ENCODE measurements at places on chromosomes 6 and 20.

DNA sequence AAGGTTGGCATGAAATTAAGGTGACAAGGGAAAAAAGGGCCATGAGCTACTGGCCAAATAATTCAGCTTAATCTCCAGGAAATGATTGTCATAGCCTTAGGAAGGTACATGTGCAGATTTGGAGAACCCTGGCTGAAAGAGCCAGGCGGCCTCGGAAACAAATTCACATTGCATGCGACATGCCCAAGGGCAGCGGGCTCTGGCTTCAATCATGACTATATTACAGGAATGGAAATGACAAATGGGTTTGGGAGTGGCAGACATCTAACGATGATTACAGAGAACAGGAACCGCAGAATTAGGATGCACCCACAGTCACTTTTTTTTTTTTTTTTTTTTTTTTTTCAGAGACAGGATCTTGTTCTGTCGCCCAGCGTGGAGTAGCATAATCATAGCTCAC lies 112.4 kb upstream of the SALL4 start:
- DNase-seq = no peak

- DNase-seq = no peak
Observed at GRCh38 chr6:41779336-41779735, 364 bp downstream of the FRS3 start.

- peak; percentile 78 for DNase-seq
Observed at GRCh38 chr6:101080597-101080996, 199.5 kb upstream of the ASCC3 start.

- DNase-seq = peak; percentile 13
Observed at GRCh38 chr6:38387461-38387860, 252.3 kb downstream of the BTBD9 start.

- DNase-seq = no peak
Observed at GRCh38 chr6:81831274-81831673, 78.8 kb upstream of the TENT5A start.

- DNase-seq = no peak
Observed at GRCh38 chr20:41004531-41005360, 23.9 kb upstream of the TOP1 start.

DNA sequence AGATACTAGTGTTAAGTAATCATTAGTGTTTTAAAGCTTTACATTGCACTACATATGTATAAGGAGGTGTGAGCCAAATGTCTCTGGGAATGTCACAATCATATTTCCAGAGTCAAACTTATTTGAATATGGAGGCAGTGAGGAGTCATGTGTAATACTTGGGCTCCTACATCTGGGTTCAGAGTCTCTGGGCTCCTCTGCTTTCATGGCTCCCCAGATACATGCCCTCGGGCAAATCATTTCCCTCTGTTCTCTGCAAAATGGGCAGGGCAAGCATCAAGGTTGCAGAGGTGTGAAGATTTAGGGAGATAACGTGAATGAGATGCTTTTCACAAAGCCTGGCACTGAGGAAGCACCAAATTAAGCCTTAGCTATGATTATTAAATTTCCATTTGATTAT lies 138.3 kb upstream of the SGK1 start:
- DNase-seq = no peak

DNA sequence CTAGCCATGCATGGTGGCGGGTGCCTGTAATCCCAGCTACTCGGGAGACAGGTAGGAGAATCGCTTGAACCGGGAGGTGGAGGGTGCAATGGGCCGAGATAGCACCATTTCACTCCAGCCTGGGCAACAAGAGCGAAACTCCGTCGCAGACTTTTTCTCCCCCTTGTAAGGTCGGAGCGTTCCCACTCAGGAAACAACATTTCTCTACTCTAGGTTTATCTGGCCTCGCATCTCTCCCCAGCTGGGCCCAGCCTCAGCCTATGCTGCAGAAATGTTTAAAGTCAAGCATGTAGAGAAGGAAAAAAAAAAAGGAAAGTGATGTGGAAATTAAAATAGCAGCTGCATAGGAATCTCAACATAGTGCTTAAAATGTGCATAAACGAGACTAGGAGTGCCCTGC lies 172.3 kb downstream of the TRIM27 start:
- DNase-seq = no peak

GRCh38 chr6:163777716-163778115 lies 363.2 kb downstream of the QKI start:
- no peak for DNase-seq

DNA sequence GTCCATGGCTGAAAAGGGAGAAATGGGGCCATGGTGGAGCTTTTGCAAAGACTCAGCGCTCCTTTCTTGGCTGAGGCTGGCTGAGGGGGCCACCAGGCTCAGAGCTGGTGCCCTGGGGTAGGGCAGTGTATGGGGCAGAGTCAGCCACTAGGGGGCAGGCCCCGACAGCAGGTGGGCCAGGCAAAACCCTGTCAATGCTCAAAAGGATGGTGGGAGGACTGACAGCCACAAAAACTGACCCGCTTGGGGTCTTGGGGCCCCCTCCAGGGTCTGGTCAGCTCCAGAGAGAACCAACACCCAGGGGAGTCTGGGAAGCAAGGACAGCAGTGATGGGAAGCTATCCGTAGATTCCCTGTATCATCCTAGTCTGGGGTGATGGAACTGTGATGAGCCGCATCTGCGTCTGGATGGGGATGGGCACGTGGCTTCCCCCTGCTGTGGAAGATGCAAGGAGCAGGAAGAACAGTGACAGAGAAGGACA lies 306.9 kb downstream of the DHX35 start:
- peak; percentile 8 for DNase-seq

- DNase-seq = no peak
Observed at GRCh38 chr6:26197636-26197932, 110.4 kb downstream of the HFE start.

DNA sequence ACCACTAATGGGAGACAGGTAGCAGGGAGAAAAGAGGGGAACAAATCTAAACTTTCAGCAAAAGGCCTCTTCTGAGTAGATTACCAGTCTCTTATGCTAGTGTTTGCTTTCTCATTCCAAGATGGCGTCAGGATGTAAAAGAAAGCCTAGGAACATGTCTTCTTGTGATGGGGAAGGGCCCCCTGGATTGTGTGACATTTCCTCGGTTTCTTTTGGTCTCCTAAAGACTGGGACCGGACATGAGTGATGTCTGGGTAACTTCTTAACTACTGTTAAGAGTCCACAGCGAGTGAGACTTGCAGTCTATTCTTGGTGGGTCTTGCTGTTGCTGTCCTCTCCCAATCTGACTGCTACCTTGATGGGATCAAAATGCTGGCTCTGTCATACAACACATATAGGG lies 60.3 kb downstream of the ADGRB3 start:
- no peak for DNase-seq

- peak; percentile 70 for DNase-seq
Observed at GRCh38 chr6:28258877-28259777, at the start of gene NKAPL. NKAPL (plus strand) TSS chr6:28259297; CDS start chr6:28259372, 75 bp downstream.

DNA sequence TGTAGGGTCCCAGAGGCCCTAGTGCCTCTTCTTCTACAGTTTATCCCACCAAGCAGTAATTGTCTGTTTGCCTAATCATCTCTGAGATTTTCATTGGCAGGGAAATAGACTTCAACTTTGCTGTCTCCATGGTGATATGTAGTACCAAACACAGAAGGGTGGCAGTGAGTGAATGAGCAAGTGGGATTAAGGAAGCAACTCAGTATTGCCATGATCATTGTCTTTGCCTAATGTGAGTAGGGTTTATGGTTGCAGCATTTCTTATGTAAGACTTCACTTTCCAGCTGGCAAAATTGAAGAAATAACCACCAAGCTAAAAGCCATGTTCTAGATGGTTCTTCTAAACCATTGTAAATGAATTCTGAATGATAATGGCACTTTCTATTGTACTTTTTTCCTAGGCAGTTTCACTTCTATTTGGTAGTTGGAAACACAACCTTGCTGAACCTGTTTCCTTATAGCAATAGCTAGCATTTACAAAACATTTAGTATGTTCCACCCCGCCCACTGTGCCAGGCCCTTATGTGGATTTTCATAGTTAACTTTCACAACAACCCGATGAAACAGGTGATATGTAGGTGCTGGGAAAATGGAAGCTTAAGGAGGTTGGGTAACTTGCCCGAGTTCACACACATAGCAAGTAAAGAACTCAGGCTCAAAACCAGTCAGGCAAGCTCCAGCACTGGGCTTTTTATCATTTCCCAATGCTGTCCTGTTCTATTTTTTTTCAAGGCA lies 32.0 kb downstream of the ZC2HC1B start:
- no peak for DNase-seq

DNA sequence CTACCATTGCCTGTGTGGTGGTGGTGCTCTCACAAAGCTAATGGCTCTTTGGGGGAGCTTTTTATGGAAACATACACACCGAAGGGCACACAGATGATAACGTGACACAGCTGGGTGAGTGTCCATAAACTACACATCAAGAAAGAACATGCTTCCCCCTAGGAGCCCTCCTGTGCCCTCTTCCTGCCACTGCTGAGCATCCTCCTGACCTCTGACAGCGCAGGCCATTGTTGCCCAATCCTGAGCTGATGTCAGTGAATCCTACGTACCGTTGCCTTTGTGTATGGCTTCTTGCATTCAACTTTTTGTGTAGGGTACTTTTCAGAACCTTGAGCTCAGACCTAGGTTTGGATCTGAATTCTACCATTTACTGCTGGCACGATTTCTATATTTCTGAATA lies 65.8 kb upstream of the SLC22A1 start:
- DNase-seq = no peak

- DNase-seq = no peak
Observed at GRCh38 chr6:6224933-6225486, 95.5 kb downstream of the F13A1 start.

GRCh38 chr6:138653435-138653834 lies 120.1 kb upstream of the CCDC28A start:
- no peak for DNase-seq

DNA sequence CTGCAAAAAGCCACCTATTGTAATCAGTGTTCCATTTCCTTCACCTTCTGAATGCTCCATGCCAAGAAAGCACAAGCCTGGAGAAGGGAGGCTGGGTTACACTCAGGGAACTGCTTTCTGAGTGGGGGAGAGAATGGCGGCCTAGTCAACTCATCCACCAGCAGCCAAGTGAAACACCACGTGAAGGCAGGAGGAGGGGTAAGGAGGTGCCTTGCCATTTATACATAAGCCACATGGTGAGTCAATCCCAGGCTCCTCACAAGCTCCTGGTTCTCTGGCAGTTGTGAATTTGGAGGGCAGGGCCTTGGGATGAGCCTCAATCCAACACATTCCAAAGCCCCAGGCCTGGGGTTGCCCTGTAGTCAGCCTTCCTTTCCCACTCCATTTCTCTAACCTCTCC lies 149.4 kb downstream of the CD24 start:
- DNase-seq = no peak

GRCh38 chr20:20014659-20015058 lies 2.5 kb upstream of the NAA20 start:
- no peak for DNase-seq

GRCh38 chr6:135707426-135707825 lies 144.1 kb upstream of the PDE7B start:
- peak; percentile 7 for DNase-seq

- no peak for DNase-seq
Observed at GRCh38 chr20:49203746-49204145, 15.5 kb upstream of the DDX27 start.

- DNase-seq = no peak
Observed at GRCh38 chr6:134636186-134636799, 313.6 kb downstream of the ALDH8A1 start.

GRCh38 chr6:148885136-148885865 lies 138.5 kb downstream of the UST start:
- DNase-seq = peak; percentile 83

DNA sequence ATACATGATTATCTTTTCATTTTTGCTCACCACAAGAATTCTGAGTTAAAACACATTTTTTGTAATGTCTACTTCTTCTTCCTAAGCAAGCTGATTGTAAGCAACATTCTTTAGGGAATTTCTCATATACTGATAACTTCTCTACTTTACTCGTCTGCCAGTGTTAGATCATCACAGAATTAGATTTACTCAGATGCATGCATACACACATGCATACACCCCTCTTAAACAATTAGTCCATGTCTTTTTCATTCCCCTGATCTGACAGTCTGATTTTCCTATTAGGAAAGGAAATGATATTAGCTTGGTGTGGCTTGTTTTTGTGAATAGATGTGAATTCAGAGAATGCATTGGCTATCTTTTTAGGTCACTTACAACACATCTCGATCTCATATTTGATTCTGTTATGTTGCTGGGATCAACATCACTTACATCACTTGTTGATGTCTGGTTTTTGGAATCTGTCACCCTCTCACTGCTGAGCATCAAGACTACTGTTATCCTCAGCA lies 91.4 kb downstream of the FIG4 start:
- peak; percentile 33 for DNase-seq

- DNase-seq = no peak
Observed at GRCh38 chr6:15400572-15401004, 154.7 kb downstream of the JARID2 start.

DNA sequence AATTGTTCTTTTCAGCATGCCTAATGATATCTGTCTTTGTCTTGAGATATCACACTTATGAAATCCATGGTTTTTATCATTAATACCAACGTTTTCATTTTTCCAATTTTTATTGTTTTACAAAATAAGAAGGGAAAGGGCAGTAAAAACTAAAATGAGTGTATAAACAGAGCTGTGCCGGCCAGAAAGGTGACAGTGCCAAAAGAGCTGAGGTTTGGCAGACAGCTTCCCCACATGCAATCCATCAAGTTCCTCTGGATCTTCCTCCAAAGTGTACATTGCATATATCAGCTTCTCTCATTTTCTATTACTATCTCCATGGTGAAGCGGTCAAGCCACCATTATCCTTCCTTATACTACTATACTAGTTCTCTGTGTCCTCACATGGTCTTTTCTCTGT lies 10.1 kb upstream of the TMEM244 start:
- DNase-seq = no peak

- DNase-seq = peak; percentile 24
Observed at GRCh38 chr6:22023937-22024336, 272.9 kb downstream of the PRL start.

- peak; percentile 81 for DNase-seq
Observed at GRCh38 chr6:73079611-73079955, 145.7 kb downstream of the KHDC1L start.

- no peak for DNase-seq
Observed at GRCh38 chr6:158848490-158848895, 29.3 kb upstream of the EZR start.

GRCh38 chr6:18741741-18742140 lies 354.6 kb downstream of the RNF144B start:
- DNase-seq = no peak

GRCh38 chr20:10509376-10509775 lies 74.3 kb downstream of the SLX4IP start:
- no peak for DNase-seq

DNA sequence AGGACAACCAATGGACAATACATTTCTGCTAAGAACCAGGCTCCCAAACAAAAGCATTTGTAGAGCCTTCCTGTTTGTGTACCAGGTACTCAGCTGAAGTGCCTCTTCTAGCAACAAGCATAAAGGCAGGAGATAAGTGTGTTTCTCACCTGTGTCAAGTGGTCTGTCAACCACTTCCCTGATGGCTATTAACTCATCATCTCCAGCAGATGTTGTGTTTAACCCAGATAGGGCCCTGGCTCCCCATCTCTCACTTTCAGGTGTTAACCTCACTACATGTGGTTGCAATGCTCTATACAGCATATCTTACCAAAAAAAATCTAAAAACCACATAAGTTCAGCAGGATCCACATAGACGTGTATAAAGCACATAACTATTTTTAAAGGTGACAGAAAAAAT lies 9.6 kb upstream of the IL17A start:
- no peak for DNase-seq

- peak; percentile 30 for DNase-seq
Observed at GRCh38 chr20:38680500-38681306, 43.6 kb upstream of the SLC32A1 start.

- peak; percentile 73 for DNase-seq
Observed at GRCh38 chr6:112443179-112444065, 96.3 kb downstream of the RFPL4B start.

Measured in fibroblast of skin of right quadriceps (primary cell).